ENCODE measurements at places on chromosomes 6 and 20.

DNA sequence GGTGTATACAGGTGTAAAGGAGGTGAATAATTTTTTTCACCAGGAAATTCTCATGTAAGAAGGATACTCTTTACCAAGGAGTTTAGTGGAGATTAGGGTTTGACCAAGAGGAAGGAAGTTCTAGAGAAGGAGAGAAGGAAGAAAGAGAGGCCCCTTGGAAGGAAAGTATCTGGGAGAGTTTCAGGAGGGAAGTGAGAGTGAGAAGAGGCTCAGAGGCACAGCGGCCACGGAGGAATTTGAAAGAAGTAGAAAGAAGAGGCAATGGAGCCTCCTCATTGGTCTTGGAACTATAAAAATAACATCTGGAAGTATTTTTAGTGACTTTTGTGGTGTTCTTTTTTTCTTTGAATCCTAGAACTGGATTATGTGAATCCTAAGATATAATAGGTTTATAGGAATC is 50.8 kb upstream of the MCUR1 start:
- DNase-seq: no peak

GRCh38 chr6:144286503-144287393 is 1.6 kb downstream of the UTRN start:
- DNase-seq: no peak

DNA sequence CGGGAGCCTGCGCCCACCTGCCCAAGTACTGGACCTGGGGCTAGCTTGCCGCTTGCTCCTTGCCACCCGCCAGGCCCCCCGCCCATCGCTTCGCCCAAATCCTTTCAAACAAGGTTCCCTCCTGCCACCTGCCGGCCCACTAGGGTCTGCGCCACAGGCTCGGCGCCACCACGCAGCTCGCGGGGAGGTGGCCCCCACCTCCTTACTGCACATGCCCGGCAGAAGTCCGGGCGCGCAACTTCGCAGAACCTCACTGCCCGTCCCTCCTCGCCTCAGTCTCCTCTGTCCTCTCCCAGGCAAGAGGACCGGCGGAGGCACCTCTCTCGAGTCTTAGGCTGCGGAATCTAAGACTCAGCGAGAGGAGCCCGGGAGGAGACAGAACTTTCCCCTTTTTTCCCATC is 11.2 kb downstream of the GNAS-AS1 start:
- no peak for DNase-seq

- DNase-seq: no peak
Measured at GRCh38 chr20:32780278-32780677, 18.1 kb downstream of the DNMT3B start.

DNA sequence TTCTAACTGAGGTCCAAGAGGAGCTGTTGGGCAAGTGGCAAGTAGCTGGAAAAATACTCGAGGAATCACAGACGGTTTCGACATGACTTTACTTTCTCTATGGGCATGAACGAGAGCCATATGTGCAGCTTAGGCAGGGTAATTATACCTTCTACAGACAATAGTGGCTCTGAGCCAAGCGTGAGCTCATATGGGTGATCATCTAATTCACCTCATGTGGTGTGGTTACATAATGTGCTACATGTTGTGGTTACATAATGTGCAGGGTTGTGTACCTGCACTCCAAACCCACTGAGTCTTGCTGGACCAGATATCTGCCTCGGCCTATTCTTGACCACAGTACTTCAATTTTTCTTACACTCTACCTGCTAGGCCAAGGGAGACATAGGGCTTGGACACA is 771.7 kb upstream of the EYS start:
- DNase-seq: no peak

DNA sequence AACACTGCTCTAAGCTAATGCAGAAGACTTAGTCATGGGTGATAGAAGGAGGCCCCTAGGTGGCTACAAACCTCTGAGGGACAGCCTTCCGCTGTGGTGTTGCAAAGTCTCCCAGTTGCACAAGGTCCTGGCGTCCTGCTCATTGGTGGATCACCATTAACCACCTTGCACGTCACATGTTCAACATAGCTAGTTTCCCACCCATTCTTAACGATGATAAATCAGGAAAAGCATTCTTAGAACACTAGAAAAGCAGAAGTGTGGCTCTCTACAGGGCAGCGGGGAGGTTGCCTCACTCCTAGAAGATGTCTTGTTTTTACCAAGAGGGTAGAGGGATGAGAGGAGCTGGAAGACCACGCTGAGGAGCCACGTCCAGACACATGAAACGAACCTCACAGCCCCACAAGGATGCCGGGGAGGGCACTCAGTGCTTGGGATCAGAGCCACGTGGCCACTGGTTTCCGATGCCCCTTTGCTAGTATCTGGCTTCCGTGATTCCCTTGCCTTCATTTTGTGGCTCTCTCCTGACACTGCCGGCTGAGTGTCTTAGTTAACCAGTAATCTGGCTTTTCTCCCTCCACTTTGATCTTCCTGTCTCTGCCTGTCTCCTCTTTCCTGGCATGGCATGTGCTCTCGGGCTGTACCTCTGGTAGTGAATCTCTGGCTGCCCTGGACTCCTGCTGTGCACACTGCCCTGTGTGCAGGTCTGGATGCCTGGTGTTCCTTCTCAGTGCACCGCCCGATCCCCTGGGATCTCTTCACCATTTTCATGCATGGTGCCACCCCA is 91.4 kb upstream of the NEDD9 start:
- no peak for DNase-seq

DNA sequence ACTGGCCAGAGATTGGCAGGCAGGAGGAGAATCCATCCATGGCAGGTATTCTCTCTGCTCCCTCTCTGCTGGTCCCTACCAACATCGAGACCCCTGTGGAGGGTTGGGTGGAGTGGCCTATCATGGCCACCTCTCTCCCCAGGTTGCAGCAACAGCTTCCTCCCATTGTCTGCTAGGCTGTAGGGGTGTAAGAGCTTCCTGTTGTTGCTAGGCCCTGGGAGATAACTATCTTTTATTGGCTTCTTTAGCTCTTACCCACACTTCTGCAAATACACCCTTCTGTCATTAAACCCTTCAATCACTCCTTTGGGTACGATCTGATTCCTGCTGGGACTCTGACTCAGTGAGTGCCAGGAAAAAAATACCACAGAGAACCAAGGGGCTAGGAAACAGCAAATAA is 66.6 kb upstream of the FAM184A start:
- DNase-seq: no peak

DNA sequence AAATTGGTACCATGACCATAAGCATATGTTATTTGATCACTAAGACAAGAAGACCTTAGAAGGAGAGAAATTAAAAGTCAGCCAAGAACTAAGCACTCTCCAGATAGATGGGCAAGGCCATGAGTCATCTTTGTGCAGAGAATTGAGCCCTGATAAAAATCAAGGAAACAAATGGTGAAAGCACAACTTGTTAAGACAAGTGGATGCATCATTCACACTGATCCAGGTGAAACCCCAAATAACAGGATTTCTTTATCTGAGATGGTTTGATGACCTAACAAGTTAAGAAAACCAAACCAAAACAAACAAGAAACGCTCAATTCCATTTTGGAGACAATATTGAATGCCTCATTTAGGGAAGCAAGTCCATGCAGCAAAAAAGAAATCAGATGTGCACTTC is 121.6 kb downstream of the ADAT2 start:
- DNase-seq: no peak

All from stimulated activated CD4-positive, alpha-beta T cell treated with anti-CD3 and anti-CD28 coated beads, TNF-alpha, amount 100 ng/mL, for 24 hours (primary cell).